ENCODE measurements at places on chromosomes 12 and 14.

- no peak for DNase-seq
These were observed 115.5 kb downstream of the CCDC59 start for GRCh38 chr12:82242729-82243128.

GRCh38 chr12:79360936-79361335, 329.8 kb downstream of the PAWR start:
- DNase-seq, result no peak

DNA sequence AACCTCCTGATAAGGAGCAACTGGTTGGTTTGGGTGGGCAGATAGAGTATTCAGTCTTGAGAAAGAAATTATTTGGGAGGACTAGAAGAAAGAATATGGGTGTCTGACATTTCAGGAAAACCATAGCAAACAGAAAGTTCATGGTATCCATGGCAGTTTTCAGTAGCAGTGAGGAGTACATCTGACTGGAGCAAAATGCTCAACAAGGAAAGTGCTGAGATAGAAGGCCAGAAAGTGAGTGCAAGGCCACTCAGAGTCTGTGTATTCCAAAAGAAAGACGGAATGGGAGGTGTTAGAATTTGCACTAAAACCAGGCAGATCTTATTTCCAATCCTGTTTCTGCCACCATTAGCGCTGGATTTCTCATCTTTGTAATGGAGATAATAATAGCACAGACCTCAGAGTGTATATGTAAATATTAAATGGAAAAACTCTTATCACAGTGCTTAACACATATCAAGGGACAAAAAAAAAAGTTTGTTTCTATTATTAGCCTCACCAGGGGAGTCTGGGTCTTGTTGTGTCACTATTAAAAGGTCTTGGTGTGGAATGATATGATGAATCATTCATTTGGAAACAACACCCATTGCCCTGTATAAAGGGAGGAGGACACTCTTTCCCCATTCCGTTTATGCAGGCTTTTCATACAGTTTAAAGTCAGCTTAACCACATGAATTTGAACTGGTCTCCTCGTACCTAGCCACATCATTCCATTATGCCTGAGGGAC, 349.8 kb downstream of the IPO8 start:
- no peak for DNase-seq

GRCh38 chr14:27338012-27338411, 740.2 kb upstream of the NOVA1 start:
- no peak for DNase-seq

GRCh38 chr12:10543499-10543898, 37.8 kb downstream of the EIF2S3B start:
- DNase-seq, result no peak

Data from NCI-H2171 (cell line).